ENCODE measurements at places on chromosomes 5 and 9.

GRCh38 chr9:110626101-110626829 lies 42.3 kb upstream of the MUSK start:
- no peak for DNase-seq

DNA sequence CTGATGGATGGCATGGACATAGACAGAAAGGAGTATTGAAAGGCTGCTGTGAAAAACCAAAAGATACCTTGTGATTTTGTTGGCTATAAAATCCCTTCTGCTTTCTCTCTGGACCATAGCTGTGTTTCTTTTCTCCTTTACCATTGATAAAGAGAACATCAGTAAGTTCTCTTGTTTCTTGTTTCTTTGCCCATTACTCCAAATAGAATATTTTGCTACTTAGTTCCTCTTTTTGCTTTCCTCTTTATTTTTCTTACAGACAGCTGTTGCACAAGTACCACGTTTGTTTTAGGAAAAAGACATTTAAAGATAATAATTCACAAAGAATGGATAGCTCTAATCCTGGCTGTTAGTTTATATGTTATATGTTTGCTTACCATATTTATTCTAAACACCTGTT lies 1129.2 kb downstream of the DTWD2 start:
- DNase-seq: no peak

GRCh38 chr5:56299212-56299611 lies 66.1 kb upstream of the ANKRD55 start:
- DNase-seq: no peak

GRCh38 chr5:82466986-82467561 lies 188.9 kb upstream of the RPS23 start:
- no peak for DNase-seq

- no peak for DNase-seq
Measured at GRCh38 chr5:55535199-55535905, 588 bp upstream of the PLPP1 start.

DNA sequence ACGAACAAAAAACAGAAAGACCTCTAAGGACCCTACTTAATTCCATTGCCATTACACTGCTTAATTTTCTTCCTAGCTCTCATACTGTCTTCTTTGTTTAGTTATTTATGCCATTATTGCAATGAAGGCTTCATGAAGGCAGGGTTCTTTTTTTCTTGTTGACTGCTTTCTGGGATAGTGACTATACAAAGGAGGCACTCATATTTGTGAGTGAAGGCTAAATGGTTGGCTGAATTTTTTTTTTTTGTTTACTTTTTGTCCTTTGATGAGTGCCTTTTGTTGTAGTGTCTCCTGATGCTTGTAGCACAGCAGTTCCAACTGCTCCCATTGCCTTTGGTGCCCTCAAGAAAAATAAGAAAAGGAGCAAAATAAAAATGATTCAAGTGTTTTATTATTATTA lies 17.8 kb downstream of the CTNNA1 start:
- DNase-seq: no peak

- no peak for DNase-seq
Measured at GRCh38 chr5:10578293-10578665, 14.4 kb downstream of the ANKRD33B start.

DNA sequence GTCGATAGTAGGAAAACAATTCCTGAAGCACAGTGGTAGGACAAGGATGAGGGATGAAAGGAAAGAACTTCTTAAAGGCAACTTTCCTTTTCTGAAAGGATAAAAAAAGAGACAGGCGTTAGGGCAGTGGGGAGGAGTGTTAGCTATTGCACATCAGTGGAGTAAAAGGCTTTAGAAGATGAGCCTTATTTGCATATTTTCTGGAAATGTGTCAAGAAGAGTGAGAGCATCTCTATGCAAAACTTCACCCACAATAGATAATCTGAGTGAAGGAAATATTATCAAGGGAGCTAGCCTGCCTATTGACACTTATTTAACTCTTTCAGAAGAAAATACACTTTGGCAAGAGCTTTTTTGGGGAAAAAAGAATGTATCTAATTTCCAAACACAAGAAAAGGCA lies 151.6 kb downstream of the MACIR start:
- DNase-seq: peak; percentile 76

DNA sequence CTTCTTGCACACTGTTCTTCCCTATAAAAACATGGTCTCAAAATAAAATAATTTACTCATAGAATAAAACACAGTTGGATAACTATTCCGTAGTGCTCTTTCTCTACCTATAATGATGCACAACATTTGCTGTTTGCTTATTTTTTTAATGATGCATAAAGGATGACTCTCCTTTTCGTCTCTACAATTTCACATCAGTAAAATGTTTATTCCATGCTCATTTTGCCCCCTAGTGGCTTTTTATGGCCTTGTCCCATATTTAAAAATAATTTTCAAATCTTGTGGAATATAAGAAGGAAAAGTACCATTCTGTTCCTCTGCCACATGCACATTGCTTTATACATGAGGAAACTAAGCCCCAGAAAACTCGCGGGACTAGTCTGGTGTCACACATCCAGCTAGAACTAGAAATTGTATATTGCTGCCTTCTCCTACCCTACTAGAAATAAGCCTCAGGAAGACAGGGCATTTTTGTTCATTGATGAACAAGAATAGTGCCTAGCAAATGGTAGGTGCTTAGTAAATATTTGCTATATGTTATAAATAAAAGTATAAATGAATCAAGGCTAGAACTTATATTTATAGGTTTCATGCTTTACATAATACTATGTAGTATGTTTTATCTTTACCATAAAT lies 12.7 kb downstream of the KCTD16 start:
- DNase-seq: peak; percentile 71

All from Karpas-422 (cell line).